ENCODE measurements at places on chromosomes 1 and 21.
A peak's percentile ranks its signal among the peaks of the same experiment; 100 is the strongest.

- peaks cover 23% of the 10 kb centered on the region for H3K4me1 ChIP-seq
- no peaks in the 10 kb centered on the region for H3K27me3 ChIP-seq
- peak overlapping the region; percentile 84 for H3K4me3 ChIP-seq
- DNase-seq = peak; percentile 91
Measured at GRCh38 chr1:156281281-156281680, 1.3 kb downstream of the SMG5 start.

DNA sequence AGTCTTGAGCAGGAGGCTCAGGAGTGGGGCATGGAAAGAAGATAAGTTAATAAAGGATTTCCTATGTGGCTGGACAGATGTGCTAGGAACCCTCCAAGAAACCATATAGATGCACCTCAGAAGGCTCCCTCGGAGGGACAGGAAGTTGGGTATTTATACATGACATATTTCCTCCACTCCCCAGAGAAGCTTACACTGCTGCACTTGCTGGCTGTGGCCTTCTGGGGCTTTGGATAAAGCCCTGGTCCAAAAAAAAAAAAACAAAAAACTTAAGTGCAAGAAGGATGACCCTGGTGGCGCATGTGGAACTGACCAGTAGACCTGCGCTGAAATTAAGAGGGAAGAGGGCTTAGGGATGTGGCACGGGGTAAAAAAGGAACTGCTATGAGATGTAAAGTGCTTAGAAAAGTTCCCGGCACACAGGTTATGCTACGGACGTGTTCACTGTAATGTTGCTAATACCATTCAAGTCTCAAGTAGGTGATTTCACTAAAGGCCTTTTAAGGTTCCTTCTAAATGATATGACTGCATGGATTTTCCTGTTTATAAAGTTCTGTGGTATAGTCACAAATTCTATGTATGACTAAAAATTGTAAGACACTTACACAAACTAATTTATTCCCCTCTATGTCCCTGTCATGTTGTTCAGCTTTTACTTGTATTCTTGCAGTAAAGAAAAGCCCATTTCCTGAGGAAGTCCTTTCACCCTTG, 253.6 kb downstream of the HMCN1 start:
- H3K36me3 ChIP-seq = no peaks in the 10 kb centered on the region
- no peaks in the 10 kb centered on the region for H3K4me1 ChIP-seq
- DNase-seq = no peak
- H3K27me3 ChIP-seq = no peaks in the 10 kb centered on the region

DNA sequence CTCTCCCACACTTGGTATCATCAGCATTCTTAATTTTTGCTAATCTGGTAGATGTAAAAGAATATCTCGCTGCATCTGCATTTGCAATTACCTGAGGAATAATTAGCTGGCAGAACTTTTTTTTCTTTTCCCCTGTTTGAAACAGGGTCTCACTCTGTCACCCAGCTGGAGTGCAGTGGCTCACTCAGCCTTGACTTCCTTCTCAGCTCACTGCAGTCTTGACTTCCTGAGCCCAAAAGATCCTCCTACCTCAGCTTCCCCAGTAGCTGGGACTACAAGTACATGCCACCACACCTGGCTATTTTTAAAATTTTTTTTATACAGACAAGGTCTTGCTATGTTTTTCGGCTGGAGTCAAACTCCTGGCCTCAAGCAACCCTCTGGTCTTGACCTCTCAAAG, 35.4 kb upstream of the ENAH start:
- no peaks in the 10 kb centered on the region for H3K27me3 ChIP-seq
- no peaks in the 10 kb centered on the region for H3K36me3 ChIP-seq
- H3K4me3 ChIP-seq = no peak overlapping the region
- H3K4me1 ChIP-seq = no peaks in the 10 kb centered on the region

GRCh38 chr1:86318436-86318835, 77.7 kb downstream of the ODF2L start:
- H3K36me3 ChIP-seq = no peaks in the 10 kb centered on the region
- DNase-seq = no peak
- H3K4me1 ChIP-seq = no peaks in the 10 kb centered on the region
- no peak overlapping the region for H3K27ac ChIP-seq

DNA sequence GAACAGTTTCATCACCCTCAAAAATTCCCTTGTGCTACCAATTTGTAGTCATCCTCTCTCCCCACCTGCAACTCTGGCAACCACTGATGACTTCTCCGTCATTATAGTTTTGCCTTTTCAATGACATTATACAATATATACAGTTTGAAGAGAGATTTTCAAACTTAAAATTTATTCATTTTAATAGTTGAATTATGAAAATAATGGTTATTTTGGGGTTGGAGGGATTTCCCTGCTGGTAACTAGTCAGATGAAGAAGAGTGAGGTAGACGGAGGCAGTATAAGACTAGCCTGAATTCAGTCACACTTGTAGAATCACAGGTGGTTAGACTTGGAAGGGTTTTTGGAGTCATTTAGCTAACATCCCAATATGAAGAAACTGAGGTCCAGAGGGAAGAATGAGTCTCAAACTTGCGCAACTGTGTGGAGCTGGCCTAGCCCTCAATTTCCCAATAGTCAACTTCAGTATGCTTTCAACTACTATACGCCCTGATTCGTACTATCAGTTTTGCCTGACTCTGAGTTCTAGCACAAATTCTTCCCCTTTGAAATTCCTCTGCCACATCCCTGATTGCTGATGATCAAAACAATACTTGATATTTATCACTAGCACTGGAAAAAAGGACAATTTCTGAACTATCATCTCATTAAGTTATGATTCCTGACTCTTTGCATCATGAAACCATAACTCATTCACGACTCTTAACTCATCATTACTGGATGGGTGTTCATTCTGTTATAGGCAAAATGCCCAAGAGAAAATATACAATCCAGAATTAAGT, 54.2 kb downstream of the VANGL2 start:
- no peak overlapping the region for H3K27ac ChIP-seq
- H3K4me1 ChIP-seq = no peaks in the 10 kb centered on the region
- no peaks in the 10 kb centered on the region for H3K36me3 ChIP-seq
- H3K4me3 ChIP-seq = no peak overlapping the region

- no peak overlapping the region for H3K27ac ChIP-seq
- H3K36me3 ChIP-seq = no peaks in the 10 kb centered on the region
- no peaks in the 10 kb centered on the region for H3K27me3 ChIP-seq
Measured at GRCh38 chr1:201068976-201069375, 43.2 kb downstream of the CACNA1S start.

- DNase-seq = no peak
- no peak overlapping the region for H3K4me3 ChIP-seq
- no peak overlapping the region for H3K27ac ChIP-seq
- no peaks in the 10 kb centered on the region for H3K27me3 ChIP-seq
- H3K36me3 ChIP-seq = no peaks in the 10 kb centered on the region
Measured at GRCh38 chr1:214823311-214824117, 220.5 kb downstream of the CENPF start.

- no peaks in the 10 kb centered on the region for H3K36me3 ChIP-seq
- no peaks in the 10 kb centered on the region for H3K4me1 ChIP-seq
- H3K27ac ChIP-seq = no peak overlapping the region
- DNase-seq = no peak
- no peaks in the 10 kb centered on the region for H3K27me3 ChIP-seq
Measured at GRCh38 chr1:201089596-201089995, 22.6 kb downstream of the CACNA1S start.

DNA sequence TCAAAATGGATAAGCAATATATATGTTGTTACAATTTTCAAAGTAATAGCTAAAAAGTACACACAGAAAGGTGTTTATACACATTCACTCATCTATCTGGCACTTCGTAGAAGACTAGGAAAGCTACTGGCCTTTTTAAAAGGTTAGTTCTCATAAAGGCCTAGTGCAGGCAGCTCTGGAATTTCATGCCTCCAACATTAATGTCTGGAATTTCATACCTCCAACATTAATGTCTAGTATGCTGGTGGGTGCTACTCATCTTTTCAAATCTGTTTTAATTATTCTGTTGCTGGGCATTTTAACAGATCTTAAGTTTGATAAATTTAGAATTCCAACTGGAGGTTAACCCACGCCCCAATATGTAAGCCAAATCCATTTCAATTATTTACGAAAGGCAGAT, 124.2 kb downstream of the AKT3 start:
- H3K27ac ChIP-seq = no peak overlapping the region
- H3K4me1 ChIP-seq = peaks cover 45% of the 10 kb centered on the region
- peaks cover 14% of the 10 kb centered on the region for H3K27me3 ChIP-seq
- no peak for DNase-seq
- H3K36me3 ChIP-seq = no peaks in the 10 kb centered on the region

- no peak for DNase-seq
- H3K27ac ChIP-seq = no peak overlapping the region
- no peaks in the 10 kb centered on the region for H3K27me3 ChIP-seq
- H3K4me3 ChIP-seq = no peak overlapping the region
- peaks cover 9% of the 10 kb centered on the region for H3K36me3 ChIP-seq
- H3K4me1 ChIP-seq = no peaks in the 10 kb centered on the region
Measured at GRCh38 chr1:37485902-37486679, 11.7 kb downstream of the ZC3H12A start.

DNA sequence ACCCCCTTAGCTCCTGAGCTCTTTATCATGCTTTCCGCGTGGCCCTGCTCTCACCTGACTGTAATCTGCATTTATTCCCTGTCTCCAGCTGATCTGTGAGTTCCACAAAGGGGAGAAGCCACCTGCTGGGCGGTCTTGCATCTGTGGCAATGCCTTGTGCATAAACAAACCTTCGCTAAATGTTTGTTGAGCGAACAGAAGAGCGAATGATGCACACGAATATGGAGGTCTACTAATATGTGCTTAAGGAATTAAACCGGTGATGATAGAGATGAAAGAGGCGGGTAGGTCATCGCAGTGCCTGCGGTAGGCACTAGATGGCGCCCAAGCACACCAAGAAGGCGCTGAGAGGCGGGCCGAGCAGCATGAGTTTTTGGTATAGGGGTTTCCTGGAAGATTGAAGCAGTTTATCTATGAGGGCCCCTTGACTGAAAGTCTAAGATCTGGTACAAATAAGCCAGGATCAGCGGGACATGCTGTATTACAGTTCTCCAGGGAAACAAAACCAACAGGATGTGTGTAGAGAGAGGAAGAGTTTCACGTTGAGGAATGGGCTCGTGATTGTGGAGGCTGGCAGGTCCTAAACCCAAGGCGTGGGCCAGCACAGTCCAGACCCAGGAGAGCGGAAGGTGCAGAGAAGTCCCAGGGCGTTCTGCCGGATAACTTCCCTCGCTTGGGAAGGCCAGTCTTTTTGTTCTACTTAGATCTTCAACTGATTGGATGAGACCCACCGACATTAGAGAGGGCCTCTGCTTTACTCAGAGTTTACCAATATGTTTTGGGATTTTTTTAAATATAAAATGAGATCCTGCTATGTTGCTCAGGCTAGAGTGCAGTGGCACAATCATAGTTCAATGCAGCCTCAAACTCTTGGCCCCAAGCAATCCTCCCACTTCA, 34.7 kb downstream of the TOMM20 start:
- no peaks in the 10 kb centered on the region for H3K27me3 ChIP-seq
- H3K36me3 ChIP-seq = no peaks in the 10 kb centered on the region
- no peak overlapping the region for H3K4me3 ChIP-seq

DNA sequence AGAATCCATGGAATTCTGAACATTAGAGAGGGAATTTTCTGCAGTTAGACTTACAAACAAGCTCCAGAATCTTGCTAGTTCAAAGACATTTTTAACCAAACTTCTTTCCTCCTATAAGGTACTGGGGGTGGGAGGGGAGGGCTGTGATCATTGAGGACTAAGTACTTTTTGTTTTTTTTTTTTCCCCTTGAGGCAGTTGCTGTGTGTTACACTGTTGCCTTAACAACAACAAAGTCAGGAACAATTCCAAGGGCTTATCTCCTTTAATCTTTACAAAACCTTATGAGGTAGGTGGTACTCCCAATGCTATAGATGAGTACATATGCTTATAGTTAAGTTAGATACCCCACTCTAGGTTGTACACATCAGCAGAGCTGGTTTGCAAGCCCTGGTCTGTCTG, 62.9 kb downstream of the PPP1R12B start:
- H3K27me3 ChIP-seq = no peaks in the 10 kb centered on the region
- no peak for DNase-seq
- peak overlapping the region; percentile 71 for H3K27ac ChIP-seq

GRCh38 chr1:8860738-8861516, 17.6 kb downstream of the ENO1 start:
- no peaks in the 10 kb centered on the region for H3K27me3 ChIP-seq
- 0 out of 2 replicates have a peak, but pooled peaks cover 3% of the 10 kb centered on the region for H3K4me1 ChIP-seq
- no peak overlapping the region for H3K4me3 ChIP-seq
- no peak overlapping the region for H3K27ac ChIP-seq
- no peak for DNase-seq
- H3K36me3 ChIP-seq = peaks cover 48% of the 10 kb centered on the region

DNA sequence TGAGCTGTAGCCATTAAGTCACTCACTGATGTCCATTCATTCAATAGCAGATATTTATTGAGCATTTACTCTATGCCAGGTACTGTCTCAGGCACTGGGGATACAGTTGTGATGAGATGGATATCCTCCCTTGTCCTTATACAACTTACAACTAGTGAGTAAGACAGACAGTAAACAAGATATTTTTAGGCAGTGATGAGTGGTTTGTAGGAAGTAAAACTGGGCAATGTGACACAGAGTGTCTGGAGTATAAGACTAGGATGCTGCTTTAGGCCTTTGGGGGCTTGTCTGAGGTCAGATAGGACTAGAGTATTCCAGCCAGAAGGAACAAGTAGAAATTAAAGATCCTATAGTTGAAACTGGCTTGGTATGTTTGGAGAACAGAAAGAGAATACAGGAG, 41.4 kb downstream of the NOS1AP start:
- no peaks in the 10 kb centered on the region for H3K27me3 ChIP-seq
- H3K4me3 ChIP-seq = no peak overlapping the region
- H3K36me3 ChIP-seq = no peaks in the 10 kb centered on the region
- H3K4me1 ChIP-seq = peaks cover 11% of the 10 kb centered on the region
- no peak overlapping the region for H3K27ac ChIP-seq
- no peak for DNase-seq

DNA sequence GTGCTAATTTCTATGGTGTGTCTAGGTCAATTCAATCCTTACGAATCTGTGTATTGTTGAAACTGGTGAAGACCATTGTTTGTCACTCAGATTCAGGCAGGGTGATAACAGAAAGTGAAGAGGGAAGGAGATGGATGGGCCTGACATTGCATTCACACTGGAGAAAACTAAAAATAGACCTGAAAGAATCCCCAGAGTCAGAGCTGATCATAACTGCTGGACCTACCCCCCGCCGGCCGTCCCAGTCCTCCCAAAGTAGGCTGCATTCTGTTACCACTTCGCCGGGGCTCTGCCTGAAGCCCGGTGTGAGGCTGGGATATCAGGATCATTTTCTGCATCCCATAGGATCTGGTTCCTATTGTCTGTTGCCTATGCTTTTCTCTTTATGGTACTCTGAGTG, 121.1 kb downstream of the NUF2 start:
- DNase-seq = no peak
- no peak overlapping the region for H3K4me3 ChIP-seq
- H3K36me3 ChIP-seq = no peaks in the 10 kb centered on the region

DNA sequence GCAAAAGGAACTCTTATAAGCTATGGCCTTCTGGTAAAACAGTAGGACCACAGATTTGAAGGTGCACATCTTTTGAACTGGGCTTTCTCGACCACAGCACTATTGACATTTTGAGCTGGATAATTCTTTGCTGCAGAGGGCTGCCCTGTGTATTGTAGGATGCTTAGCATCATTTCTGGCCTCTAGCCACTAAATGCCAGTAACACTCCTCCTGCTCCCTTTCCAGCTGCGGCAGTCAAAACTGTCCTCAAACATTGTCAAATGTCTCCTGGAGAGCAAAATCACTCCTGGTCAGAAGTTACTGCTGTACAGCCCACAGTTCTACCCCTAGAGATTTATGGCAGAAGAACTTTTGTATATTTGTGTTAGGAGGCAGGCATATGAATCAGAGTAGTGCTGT, 836.7 kb downstream of the PLA2G4A start:
- H3K4me1 ChIP-seq = no peaks in the 10 kb centered on the region
- no peak overlapping the region for H3K4me3 ChIP-seq
- H3K36me3 ChIP-seq = no peaks in the 10 kb centered on the region

Measured in MM.1S (cell line).